ENCODE measurements at places on chromosomes 4 and X.

GRCh38 chr4:25007598-25007997, 23.1 kb downstream of the LGI2 start:
- no peak for DNase-seq

GRCh38 chr4:173121076-173121561, 47.5 kb upstream of the GALNT7 start:
- DNase-seq, result no peak

GRCh38 chr4:9893329-9894108, 112.1 kb downstream of the DRD5 start:
- no peak for DNase-seq

DNA sequence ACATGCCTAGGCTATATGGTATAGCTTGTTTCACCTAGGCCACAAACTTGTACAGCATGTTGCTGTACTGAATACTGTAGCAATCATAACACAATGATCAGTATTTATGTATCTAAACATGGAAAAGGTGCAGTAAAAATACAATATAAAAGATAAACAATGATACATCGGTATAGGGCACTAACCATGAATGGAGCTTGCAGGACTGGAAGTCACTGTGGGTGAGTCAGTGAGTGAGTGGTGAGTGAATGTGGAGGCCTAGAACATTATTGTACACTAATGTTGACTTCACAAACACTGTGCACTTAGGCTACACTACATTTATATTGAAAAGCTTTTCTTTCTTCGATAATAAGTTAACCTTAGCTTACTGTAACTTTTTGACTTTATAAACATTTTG, 45.6 kb upstream of the ANK2 start:
- DNase-seq, result no peak

GRCh38 chrX:8724300-8724699, 7.6 kb downstream of the ANOS1 start:
- no peak for DNase-seq

DNA sequence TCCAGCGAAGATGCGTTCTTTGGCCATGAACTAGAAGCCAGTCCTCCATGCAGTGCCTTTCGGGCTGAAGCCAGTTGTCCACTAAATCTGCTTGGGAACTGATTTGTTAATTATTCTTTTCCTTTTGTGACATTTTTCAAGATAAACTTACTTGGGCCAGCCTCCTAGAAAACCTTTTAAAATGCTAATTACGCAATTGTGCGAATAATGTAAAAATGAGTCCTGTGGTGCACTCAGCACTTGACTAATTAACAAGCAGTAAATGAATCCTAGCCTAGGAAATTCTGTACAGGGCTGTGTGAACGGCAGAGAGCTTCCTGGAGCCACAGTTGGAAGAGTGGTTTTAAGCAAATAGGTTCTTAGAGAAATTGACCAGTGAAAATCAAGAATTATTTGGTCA, 149.9 kb upstream of the SCML1 start:
- no peak for DNase-seq

GRCh38 chr4:48654015-48654664, 125.9 kb downstream of the FRYL start:
- no peak for DNase-seq

GRCh38 chr4:182478475-182478874, 235.3 kb downstream of the TENM3 start:
- no peak for DNase-seq
